ENCODE measurements at places on chromosomes 6 and 20.

DNA sequence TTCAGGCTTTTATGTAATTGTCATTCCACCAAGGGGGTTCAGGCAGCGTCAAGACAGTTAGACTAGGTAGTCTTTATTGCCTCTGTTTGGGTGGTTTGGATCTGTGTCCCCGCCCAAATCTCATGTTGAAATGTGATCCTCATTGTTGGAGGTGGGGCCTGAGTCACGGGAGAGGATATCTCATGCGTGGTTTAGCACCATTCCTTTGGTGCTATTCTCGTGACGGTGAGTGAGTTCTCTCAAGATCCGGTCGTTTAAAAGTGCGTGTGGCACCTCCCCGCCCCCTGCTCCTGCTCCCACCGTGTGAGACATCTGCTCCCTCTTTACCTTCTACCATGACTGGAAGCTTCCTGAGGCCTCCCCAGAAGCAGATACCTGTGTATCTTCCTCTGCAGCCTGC, 51.3 kb upstream of the FOXC1 start:
- DNase-seq: no peak

- DNase-seq: no peak
These were observed 127.1 kb upstream of the ZFP64 start for GRCh38 chr20:52318651-52319050.

DNA sequence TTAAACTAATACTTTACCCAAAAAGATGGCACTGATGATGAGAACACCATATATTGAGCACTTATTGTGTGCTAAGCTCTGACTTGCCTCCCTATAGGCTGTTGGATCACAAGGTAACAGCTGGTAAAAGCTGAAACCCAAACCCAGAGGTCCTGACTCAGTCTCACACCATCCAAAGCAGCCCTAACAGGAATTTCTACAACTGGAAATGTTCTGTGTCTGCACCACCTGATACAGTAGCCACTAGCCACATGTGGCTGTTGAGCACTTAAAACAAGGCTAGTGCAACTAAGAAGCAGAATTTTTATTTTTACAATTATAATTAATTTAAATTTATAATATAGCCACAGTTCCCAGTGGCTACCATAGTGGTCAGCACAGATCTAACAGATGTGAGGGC, 15.6 kb upstream of the MATN4 start:
- DNase-seq: no peak

DNA sequence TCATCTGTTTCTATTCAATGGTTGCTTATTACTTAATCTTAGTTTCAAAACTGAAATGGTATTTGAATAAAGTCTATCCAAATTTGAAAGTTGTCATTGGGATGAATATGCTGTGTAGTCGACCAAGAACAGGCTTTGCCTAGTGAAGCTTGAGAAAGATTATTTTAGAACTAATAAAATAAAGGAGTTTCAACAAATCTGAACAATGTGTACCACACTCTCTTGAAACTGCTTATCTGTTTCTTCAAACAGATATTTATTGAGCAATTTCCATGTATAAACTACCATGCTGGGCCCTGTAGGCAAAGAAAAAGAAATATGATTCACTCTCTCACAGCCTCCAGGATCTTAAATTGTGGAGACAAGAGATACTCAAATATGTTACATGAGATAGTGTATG, 174.4 kb downstream of the OGFRL1 start:
- peak; percentile 79 for DNase-seq
